ENCODE measurements at places on chromosomes 7 and 10. TPM values are rescaled to one million over a fixed set of nuclear protein-coding genes. Genes with fewer than 3 reads are reported as not detected.

GRCh38 chr10:98391578-98391991 is 23.4 kb downstream of the PYROXD2 start:
- peaks cover 10% of the 10 kb centered on the region for H3K4me1 ChIP-seq
- peaks cover 9% of the 10 kb centered on the region for H3K36me3 ChIP-seq
- DNase-seq, result peak; percentile 77
- no peaks in the 10 kb centered on the region for H3K27me3 ChIP-seq
- no peak overlapping the region for H3K27ac ChIP-seq

Gene ABCB8
- 20.7 TPM for total RNA-seq

DNA sequence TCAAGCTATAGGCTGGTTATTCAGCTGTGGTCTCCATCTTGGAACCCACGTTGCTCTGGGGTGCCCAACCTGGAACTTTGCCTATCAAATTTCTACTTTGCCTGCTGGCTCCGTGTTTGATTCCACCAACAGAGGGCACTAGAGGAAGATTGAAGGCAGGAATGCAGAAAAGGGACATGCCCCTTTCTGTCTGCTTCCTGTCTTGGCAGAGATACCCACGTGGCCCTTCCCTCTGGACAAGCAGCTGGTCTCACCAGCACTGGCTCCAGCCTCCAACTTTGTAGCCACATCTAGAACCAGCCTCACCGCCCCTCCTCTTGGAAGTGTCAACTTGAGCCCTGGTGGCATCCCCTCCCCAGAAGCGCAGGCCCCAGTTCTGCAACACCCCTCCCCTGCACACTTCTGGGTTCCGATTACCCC is 52.1 kb upstream of the ZNF438 start:
- H3K36me3 ChIP-seq, result no peaks in the 10 kb centered on the region
- H3K4me1 ChIP-seq, result no peaks in the 10 kb centered on the region
- no peak overlapping the region for H3K27ac ChIP-seq
- no peaks in the 10 kb centered on the region for H3K27me3 ChIP-seq
- H3K4me3 ChIP-seq, result no peak overlapping the region

- DNase-seq, result no peak
- no peaks in the 10 kb centered on the region for H3K27me3 ChIP-seq
- H3K4me1 ChIP-seq, result no peaks in the 10 kb centered on the region
- no peak overlapping the region for H3K4me3 ChIP-seq
Observed at GRCh38 chr7:16502303-16502702, 24.3 kb upstream of the LRRC72 start.

Gene EPHA1
- 0.28 TPM for total RNA-seq

DNA sequence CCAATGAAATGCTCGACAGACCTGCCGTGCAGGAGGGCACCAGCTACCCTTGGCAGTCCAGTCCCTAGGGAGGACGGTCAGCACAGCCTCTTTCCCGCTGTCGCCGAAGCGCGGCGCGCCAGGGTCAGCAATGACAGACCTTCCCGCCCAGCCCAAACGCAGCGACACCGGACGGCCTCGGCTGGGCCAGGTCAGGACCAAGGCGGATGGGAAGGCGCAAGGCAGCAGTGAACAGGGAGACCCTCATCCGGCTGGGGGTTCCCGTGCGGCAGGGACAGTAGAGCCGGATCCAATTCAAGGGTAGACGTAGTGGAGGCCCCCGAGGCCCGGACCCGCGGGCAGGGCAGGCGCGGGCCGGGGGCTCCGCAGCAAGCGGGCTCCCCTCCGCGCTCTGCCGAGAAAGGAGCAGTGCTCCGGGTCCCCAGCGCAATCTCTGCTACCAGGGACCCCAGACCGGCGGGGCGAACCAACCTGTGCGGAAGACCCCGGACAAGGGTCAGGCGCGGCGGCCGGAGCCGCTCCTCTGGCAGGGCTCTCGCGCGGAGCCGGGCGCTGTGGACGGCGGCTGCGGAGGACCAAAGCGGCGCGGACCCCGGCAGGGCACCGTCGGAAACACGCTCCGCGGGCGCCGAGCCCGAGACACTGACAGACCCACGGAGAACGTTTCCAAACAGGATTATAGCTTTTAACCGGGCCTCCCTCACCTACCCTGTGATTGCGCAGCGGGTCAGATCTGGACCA is at the start of gene SEC31B:
Gene SEC31B (minus strand): TSS at position 551 of the 741 bp plus-strand sequence. CDS start 2,909 bp downstream, outside the sequence.
- peak within 1 kb of the TSS; percentile 72 for H3K4me3 ChIP-seq
- H3K4me1 ChIP-seq, result peaks cover 28% of the 10 kb centered on the region
- peak within 1 kb of the TSS; percentile 70 for H3K27ac ChIP-seq

DNA sequence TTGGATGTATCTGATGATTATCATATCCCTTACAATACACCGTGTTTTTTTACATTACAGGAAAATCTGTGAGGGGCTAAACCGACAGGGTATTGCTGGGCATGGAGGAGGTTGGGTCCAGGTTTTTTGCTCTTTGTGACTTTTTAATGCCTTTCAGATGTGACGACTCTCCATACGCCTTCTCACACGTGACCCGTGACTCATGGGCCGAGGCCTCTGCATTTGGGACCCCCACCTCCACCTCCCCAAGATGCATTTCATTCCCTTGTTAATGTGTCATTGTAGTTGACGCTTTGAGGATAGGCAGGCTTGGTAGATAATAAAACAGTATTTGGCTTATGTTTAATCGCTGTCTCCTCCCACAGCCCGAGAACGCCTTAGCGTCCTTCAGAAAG is 95.3 kb downstream of the CUX1 start:
- no peaks in the 10 kb centered on the region for H3K27me3 ChIP-seq
- H3K36me3 ChIP-seq, result peaks cover 15% of the 10 kb centered on the region
- H3K27ac ChIP-seq, result peak overlapping the region; percentile 90
- DNase-seq, result no peak
- H3K4me3 ChIP-seq, result no peak overlapping the region

GRCh38 chr7:157516911-157517781 is 180.3 kb downstream of the DNAJB6 start:
- DNase-seq, result peak; percentile 26
- H3K27ac ChIP-seq, result no peak overlapping the region
- no peaks in the 10 kb centered on the region for H3K4me1 ChIP-seq
- no peak overlapping the region for H3K4me3 ChIP-seq
- no peaks in the 10 kb centered on the region for H3K36me3 ChIP-seq

DNA sequence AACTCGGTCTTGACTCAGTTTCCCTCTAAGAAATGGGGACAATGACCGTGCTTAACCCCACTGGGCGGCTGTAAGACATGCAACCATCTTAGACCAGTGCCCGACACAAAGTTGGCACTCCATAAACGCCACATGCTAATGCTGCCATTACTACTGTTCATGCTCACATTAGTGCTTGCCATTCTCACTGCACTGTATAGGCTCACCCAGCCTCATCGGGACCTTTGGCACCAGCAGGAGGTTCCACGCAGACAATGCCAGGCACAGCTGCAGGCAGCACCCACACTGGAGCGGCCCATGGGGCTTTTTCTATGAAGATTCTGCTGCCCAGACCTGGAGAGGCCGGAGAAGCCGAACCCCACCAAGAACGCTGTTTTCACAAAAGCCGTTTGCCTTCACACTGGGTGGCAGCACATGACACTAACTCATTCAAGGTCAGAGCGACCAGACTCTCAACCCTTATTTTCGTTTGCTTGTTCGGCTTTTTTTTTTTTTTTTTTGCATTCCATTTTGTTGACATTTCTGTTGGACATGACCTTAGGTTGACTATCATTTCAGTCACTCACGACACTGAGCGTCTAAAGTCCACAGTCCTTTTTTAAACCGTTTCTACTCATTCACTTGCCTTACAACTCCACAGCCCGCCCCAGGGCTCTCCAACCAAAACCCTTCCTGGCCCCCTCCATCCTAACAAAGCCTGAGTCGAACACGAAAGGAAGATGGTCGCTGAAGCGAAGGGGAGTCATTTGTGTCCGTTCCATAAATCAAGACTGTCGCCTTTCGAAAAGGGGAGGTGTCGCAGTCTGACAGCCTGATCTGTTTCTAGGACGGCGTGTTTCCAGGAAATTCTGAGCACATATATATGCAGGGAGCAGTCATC is 124.4 kb upstream of the RNF32 start:
- H3K27me3 ChIP-seq, result no peaks in the 10 kb centered on the region
- H3K36me3 ChIP-seq, result no peaks in the 10 kb centered on the region
- no peak overlapping the region for H3K4me3 ChIP-seq
- H3K4me1 ChIP-seq, result no peaks in the 10 kb centered on the region
- DNase-seq, result no peak
- H3K27ac ChIP-seq, result no peak overlapping the region

Gene PNLIP
- total RNA-seq, result not detected

GRCh38 chr7:39904077-39904486 is 46.0 kb upstream of the CDK13 start:
- H3K27me3 ChIP-seq, result no peaks in the 10 kb centered on the region
- H3K27ac ChIP-seq, result peak overlapping the region; percentile 50

GRCh38 chr10:15436696-15437095 is 65.6 kb upstream of the FAM171A1 start:
- H3K36me3 ChIP-seq, result no peaks in the 10 kb centered on the region
- H3K27ac ChIP-seq, result no peak overlapping the region
- no peak for DNase-seq
- H3K4me3 ChIP-seq, result no peak overlapping the region

DNA sequence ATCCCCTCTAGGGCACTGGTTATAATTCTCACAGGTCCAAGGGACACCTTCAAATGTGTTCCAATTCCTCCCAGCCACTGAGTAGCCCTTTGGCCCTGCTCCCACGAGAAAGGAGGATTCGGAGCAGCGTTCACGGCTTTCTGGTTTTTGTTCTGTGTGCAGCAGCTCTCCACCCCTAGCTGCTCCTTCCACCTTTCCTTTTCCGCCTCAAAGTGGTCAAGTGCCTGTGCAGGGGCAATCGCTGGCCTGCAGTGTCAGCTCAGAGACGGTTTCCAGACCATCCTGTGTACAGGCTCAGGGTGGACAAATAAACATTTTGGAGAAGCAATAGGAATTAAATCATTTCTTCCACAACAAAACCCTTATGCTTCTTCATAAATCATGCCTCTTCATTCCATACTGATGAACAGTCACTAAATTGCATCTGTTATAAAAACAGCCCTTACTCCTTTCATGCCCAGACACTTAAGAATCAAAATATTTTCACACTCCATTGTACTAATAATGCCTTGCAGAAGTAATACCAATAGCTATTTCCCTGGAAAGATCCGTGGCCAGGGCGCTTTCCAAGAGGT is 1.1 kb downstream of the KIAA1549 start:
- no peak overlapping the region for H3K27ac ChIP-seq
- no peak for DNase-seq
- H3K4me3 ChIP-seq, result peak overlapping the region; percentile 66
- no peaks in the 10 kb centered on the region for H3K27me3 ChIP-seq

DNA sequence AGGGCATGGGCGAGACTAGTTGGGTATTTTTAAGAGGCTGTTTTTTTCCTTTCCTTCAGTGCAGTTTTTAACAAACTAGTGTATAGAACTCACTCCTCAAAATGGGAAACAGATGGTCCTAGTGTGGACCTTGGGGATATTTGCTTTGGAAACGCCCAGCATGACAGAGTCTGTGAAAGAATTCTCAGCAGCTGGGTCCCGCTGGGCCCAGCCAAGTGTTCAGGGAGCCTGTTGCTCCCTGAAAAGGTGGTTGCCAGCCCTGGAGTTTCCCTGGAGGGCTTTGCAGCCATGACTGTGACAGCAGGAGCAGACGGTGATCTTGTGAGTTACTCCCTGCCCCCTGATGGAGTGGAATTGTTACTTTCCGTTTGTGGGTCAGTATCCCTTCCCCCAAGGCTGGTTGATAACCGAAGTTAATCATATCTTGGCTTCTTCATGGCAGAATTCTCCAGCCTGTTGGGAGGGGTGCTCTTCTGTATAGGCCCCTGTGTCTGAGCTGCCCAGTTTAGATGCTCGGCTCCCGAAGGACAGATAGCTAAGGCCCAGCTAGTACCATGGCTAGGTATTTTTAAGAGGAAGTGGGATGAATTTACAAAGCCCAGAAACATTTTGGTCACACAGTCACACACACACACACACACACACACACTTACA is 278.6 kb upstream of the HABP2 start:
- H3K27me3 ChIP-seq, result no peaks in the 10 kb centered on the region
- no peaks in the 10 kb centered on the region for H3K36me3 ChIP-seq
- H3K4me3 ChIP-seq, result no peak overlapping the region
- H3K27ac ChIP-seq, result peak overlapping the region; percentile 20

Gene GCK
- not detected for total RNA-seq

- H3K4me3 ChIP-seq, result no peak overlapping the region
- no peak for DNase-seq
- H3K4me1 ChIP-seq, result no peaks in the 10 kb centered on the region
- H3K27me3 ChIP-seq, result no peaks in the 10 kb centered on the region
- H3K27ac ChIP-seq, result no peak overlapping the region
Observed at GRCh38 chr7:6621195-6622133, 6.1 kb downstream of the ZNF853 start.

Gene SPDYE2
- total RNA-seq, result not detected

DNA sequence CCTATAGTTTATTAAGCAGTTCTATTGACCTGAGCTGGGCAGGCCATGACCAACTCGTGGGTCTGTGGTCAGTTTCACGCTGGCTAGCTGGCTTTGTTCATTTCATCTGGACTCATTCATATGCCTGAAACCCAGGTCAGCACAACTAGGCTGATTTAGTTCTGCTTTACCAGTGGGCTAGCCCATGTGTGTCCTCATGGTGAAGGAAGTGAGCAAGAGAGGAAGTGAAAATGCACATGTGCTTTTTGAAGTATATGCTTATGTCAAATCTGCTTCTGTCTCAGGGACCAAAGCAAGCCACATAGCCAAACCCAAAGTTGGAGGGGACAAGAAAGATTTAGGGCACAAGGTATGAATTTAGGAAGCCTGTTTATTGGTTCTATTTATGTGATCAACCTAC is 154.5 kb downstream of the RNF133 start:
- no peak for DNase-seq
- H3K27me3 ChIP-seq, result no peaks in the 10 kb centered on the region
- H3K27ac ChIP-seq, result no peak overlapping the region
- H3K4me3 ChIP-seq, result no peak overlapping the region
- no peaks in the 10 kb centered on the region for H3K36me3 ChIP-seq

- no peak overlapping the region for H3K4me3 ChIP-seq
- no peak overlapping the region for H3K27ac ChIP-seq
- H3K36me3 ChIP-seq, result no peaks in the 10 kb centered on the region
- peak; percentile 67 for DNase-seq
- peaks cover 21% of the 10 kb centered on the region for H3K4me1 ChIP-seq
- no peaks in the 10 kb centered on the region for H3K27me3 ChIP-seq
Observed at GRCh38 chr10:129888784-129889616, 75.1 kb downstream of the EBF3 start.

GRCh38 chr7:96952974-96953391 is 52.4 kb upstream of the DLX6 start:
- no peak overlapping the region for H3K27ac ChIP-seq
- H3K27me3 ChIP-seq, result no peaks in the 10 kb centered on the region
- no peaks in the 10 kb centered on the region for H3K4me1 ChIP-seq
- DNase-seq, result no peak
- H3K4me3 ChIP-seq, result no peak overlapping the region

DNA sequence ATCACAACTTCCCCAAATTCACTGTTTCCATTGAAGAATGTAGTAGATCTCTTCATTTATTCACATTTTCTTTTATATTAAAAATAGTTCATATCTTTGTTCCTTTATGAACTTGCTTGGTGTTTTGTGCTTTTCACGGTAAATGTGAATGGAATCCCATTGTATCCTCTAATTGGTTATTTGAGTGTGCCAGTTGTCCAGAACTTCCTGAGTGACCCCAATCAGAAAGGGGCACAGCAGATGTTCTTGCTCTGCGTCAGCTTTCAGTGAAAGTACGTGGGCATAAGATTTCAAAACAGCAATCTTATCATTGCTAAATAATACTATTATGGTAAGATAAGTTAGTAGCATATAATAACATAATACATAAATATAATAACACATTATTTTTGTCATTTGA is 47.0 kb downstream of the PTPRZ1 start:
- no peak overlapping the region for H3K4me3 ChIP-seq
- H3K4me1 ChIP-seq, result no peaks in the 10 kb centered on the region
- no peaks in the 10 kb centered on the region for H3K27me3 ChIP-seq
- H3K27ac ChIP-seq, result no peak overlapping the region

Gene PAPOLB
- not detected for total RNA-seq

- H3K36me3 ChIP-seq, result no peaks in the 10 kb centered on the region
- no peaks in the 10 kb centered on the region for H3K4me1 ChIP-seq
- H3K4me3 ChIP-seq, result no peak overlapping the region
- no peaks in the 10 kb centered on the region for H3K27me3 ChIP-seq
Observed at GRCh38 chr7:19079066-19079465, 38.4 kb downstream of the TWIST1 start.

All from psoas muscle (tissue), 8 donors.